ENCODE measurements at places on chromosomes 12 and 14.

GRCh38 chr14:104051092-104051813 is 34.2 kb upstream of the ASPG start:
- DNase-seq: no peak

DNA sequence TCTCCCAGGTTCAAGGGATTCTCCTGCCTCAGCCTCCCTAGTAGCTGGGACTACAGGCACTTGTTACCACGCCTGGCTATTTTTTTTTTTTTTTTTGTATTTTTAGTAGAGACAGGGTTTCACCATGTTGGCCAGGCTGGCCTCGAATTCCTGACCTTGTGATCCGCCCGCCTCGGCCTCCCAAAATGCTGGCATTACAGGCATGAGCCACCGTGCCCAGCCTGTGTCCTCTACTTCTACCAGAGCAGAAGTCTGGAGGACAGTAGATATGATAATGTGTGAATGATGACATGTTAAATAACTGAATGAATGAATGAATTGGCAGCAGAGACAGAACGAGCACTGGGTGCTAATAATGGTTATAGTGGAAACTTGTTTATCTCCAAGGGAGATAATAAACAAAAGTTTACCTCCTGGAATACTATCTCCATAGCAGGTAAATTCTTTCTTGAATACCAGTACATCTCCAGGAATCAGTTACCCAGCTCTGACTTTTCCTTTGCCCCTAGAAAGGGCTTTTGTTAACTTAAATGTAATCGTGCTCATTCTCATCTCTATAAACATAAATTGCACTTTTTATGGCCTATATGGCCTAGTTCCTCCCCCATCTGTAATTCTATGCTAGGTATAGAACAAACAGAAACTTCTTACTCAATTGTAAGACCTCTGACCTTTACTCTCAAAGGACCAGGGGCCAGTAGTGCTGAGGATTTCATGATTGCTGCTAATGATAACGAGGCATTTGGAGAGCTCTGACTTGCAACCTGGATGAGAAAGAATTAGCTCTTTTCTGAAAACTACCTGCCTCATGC is 7.2 kb upstream of the LGALS3 start:
- no peak for DNase-seq

DNA sequence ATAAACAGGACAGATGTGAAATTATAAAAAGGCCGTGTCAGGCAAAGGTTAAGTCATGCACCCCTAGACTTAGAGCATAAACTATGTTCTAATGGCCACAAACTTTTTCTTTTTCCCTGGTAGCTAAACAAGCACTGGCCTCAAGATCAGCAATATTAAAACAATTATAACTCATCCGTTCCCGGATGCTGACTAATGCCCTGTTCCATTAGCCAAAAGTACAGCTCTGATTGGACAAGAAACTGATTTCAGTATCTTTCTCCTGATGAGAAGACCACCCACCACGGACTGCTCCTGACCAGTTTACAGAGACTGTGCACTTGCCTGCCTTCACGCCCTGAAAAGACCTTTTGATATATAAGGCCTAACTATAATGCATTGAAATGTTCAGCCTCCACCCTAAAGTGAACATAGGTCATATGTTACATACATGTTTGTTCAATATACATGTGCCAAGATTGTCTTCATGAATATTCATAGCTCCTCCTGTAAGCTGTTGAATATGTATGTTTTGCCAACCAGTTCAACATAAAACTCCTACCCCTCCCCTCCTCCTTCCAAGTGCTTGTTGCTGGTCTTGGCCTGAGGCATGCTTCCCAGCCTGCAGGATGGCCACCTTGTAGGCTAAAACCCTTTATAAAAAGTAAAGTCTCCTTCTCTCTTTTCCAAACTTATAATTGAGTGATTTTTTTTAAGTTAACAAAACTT is 162.0 kb downstream of the IPO8 start:
- no peak for DNase-seq

- DNase-seq: no peak
Observed at GRCh38 chr12:93547778-93548177, 24.7 kb upstream of the SOCS2 start.
